Activated CD4-positive, alpha-beta T cell treated with anti-CD3 and anti-CD28 coated beads, Interleukin-2, amount 10 ng/mL, durations not matched to agents 7 days and 5 days (primary cell): ENCODE measurements at places on chromosomes 5 and 9.

GRCh38 chr9:78053627-78054026, 22.0 kb upstream of the GNAQ start:
- no peak for DNase-seq

DNA sequence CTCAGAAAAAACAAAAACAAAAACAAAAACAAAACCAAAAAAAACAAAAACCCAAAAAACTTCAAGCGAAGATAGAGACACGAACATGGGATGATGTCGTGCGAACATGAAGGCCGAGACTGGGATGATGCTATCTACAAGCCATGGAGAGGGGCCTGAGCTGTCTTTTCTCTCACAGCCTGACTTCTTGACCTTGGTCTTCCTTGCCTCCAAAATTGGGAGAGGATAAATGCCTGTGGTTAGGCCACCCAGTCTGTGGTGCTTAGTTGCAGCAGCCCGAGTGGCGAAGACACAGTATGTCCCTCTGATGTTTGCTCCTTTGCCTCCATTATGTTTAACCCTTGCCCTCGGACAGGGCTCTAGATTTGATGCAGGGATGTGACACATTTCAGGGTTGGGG, 130.4 kb upstream of the BASP1 start:
- no peak for DNase-seq

GRCh38 chr5:122354293-122354692, 42.3 kb downstream of the SNCAIP start:
- no peak for DNase-seq

GRCh38 chr5:10452768-10453331, 11.2 kb downstream of the ROPN1L start:
- peak; percentile 50 for DNase-seq

DNA sequence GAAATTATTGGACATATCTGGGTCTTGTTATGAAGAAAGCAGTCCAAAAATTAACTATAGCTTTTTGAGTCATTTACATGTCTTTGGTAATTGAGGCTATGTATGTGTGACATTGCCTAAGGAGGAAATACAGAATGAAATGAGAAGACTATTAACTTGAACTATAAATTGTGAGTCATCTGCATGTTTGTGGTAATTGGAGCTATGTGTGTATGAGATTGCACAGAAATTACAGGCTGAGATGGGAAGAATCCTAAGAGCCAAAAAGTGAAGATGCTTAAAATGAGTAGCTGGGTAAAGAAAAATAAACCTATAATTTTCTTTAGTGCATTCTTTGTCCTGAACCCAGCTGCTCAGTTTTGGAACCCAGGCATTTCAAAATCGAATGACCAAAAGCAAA, 747.6 kb upstream of the EDIL3 start:
- no peak for DNase-seq

DNA sequence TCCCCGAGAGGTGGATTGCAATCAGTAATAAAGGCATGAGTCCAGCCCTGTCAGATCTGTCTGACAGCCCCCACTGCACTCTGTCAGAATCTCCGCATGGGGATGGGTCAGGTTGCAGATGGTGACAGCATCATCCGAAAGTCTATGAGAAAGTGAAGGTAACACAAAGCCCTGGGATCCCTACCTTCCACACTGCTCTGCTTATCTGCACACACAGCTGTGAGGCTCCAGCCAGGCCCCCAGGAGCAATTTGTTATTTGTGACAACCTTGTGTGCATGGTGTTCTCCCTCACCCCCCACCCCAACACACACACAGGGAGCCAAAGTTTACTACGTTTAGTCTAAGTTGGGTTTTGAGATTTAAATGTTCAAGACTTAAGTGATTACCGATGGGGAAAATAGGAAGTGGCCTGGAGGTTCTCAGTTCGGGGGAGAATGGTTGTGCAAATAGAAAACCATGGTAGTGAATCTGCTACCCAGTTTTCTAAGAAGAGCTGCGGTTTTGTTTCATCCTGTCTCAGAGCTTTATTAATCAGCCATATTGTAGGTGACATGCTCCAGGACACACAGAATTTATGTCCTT, 92.7 kb downstream of the SV2C start:
- DNase-seq = peak; percentile 50

GRCh38 chr9:132184124-132184523, 22.3 kb downstream of the NTNG2 start:
- no peak for DNase-seq

DNA sequence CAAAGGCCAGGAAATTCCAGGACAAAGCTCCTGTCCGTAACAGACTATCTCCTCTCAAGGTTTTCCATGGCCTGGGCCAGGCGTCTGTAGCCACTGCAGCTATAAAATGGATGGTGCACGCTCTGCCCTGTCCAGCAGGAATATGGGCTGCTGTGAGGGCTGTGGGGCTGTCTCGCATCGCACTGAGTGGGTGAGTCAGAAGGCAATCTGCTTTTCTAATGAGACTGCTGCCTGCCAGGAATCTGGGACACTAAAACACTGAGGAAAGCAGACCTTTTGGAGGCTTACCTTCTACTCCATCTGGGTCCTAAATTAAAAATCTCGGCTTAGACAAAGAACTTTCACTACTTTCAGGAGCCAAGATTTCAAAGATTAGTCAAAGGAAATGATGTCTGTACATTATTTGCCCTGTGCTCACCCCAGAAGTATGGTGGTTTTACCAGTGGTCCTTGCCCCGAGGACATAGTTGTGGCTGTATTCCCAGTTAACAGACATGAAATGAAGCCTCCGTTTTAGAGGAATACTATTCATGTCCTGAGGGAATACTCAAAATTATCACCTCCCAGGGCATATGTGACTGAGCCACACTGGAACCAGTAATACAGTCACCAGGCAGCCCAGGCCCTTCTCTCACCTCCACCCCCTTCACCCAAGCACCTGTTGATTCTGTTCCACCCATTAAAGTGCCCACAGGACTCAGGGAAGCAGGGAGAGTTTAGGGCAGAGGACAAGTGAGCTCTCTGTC, 56.4 kb downstream of the PFDN1 start:
- DNase-seq = no peak

- DNase-seq = no peak
Measured at GRCh38 chr5:160802592-160802991, 49.4 kb downstream of the ATP10B start.

DNA sequence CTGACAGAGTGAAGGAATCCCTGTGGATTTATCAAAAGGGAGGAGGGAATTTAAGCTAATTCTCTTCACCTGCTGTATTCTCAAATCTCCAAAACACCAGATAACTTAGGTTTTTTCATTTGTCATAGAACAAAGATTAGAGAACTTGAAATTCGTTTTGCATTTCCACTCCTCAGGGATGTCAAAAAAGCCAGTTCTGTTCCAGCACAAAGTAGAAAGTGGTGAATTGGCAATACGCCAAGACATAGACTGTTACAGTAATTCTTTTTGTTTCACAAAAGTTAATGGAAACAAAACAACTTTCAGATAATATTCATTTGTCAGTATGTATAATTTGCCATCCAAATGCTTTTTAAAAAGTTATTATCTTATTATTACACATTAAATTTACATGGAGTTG, 15.0 kb downstream of the S1PR3 start:
- no peak for DNase-seq

DNA sequence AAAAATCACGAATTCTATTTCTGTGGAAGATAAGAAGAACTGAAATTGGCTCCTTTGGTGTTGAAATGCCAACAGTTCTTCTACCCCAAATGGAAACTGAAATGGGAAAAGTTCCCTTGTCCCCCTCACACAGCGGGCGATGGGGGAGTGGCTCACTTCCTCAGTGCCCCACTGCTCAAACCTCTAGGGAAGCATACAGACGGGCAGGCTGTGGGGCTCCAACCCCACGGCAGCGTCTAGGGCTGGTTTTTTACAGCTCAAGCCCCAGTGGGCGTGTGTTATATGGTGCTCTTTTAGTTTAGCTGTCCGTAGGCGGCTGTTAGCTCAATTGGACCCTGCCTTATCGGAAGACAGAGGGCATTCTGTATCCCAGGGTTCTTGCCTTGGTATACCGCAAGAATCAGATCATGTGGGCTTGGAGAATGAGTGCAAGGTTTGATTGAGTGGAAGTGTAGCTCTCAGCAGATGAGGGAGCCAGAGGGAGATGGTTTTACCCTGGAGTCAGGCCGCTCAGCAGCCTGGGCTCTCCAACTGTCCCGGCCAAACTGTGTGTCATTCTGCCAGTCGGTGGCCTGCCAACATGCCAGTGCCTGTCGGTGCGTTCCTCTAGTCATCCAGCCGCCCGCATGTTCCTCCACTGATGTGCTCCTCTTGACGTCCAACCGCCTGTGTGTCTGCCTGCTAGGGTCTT, 166.3 kb upstream of the ZNF608 start:
- no peak for DNase-seq

DNA sequence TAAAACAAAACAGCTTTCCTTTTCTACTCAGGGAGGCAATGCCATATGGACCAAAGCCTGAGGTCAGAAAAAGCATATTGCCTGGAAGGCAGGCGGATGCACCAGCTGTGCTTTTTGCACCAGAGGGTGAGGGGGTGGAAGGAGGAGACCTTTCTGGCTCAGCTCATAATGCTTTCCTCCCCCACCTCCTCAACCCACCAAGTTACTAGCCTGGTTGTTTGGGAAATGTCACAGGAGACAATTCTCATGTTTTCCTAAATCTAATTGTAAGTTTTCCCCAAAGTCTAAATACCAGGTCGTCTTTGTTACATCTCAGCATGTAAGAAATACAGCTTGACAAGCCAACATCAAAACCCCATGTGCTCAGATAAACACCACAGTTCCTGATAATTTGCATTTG, 72.6 kb upstream of the DMRTA1 start:
- DNase-seq = no peak

DNA sequence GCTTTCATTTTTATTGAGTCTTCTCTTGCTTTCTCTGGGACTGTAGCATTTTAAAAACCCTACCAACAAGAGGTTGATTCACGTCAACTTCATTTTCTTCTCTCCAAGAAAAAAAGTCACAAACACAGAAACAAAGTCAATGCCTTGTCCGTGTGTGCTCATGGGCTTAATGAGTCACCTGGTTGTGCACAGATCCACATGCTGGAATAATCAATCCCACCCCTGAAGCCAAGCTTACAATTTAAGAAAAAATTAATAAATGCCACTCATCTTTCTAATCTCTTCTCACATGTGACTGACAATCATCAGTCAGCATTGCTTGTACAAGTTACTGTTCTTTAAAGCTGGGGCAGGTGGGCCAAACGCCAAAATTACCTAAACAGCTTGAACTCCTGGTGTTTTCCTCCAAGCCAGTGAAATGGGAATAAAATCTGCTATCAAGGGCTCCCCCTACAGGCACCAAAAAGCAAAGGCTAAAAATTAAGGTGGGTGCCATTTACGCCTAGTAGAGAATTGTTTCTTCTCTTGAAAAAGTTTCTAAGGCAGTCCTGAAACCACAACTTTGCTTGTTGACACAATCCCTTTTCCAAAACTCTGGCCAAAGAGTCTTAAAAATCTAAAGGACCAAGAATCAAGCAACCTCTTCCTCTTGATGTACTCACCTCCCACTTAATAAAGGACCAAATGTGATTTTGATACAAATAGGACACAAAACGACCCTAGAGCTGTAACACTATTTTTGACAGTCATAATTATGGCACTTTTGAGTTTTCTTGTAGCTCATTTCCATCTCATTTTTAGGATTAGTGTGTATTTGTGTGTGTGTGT, 21.3 kb downstream of the TRMO start:
- peak; percentile 37 for DNase-seq

GRCh38 chr9:110048403-110048975, 159.5 kb downstream of the C9orf152 start:
- DNase-seq = peak; percentile 86

DNA sequence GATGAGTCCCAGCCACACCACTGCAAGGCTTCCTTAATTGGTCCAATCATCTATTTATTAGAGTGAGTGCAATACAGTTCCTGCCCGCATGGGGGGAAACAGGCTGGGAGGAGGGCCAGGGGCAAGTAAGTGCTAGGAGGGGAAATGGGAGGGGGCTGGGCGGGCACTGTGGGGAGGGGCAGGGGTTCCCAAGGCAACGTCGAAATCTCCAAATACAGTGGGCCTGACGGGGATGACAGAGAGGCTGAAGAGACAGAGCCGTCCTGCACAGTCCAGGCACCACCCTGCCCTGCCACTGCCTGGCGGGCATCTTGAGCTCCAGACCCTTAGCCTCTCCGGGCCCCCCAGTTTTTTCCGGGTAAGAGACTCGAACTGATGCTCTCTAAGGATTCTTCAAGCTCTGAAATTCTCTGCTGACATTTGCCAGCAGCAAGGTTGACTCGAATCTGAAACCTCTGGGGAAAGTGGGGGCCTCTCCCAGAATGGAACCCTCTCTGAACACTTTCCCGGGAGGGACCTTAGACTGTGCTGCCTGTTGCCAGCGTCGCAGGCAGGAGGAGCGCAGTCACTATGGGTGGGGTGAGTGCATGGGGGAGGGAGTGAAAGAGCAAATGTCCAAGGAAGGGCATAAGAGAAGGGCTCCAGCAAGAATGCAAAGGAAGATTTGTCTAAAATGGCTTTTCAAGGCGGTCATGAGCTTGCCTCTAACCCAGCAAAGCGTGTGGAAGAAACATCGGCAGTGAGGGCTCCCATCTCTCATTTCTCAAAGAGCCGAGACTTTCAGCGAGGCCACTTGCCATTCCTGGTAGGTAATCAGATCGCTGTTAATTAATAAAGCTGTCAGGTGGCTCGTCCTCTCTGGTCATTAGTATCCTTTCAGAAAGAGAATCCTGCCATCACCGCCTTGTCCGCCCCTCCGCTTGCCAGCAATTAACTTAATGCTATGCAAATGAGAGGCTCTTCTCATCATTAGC, 99.0 kb downstream of the GTF3C4 start:
- peak; percentile 78 for DNase-seq

DNA sequence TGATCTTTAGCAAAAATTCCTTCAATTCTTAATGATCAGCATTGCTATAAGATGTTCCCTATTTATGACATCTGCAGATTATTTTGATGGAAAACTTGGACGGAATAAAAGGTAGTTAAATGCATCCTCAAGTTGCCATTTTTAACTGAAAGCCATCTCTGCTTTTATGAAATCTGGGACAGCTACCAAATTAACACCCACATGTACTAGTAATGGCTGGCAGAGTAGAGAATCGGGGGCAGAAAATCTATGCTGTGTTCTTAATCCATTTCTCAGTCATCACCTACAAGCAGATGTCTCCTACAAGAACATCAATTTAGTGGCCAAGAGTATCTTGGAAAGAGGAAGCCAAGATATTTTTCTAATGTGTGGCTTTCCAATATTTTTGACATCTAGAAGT, 22.1 kb upstream of the C9orf57 start:
- no peak for DNase-seq

GRCh38 chr5:179668391-179668790, 12.4 kb downstream of the CBY3 start:
- DNase-seq = peak; percentile 34

- no peak for DNase-seq
Measured at GRCh38 chr9:120336021-120336752, 243.8 kb downstream of the CDK5RAP2 start.

- DNase-seq = no peak
Measured at GRCh38 chr5:72788866-72789505, 27.5 kb upstream of the TNPO1 start.

DNA sequence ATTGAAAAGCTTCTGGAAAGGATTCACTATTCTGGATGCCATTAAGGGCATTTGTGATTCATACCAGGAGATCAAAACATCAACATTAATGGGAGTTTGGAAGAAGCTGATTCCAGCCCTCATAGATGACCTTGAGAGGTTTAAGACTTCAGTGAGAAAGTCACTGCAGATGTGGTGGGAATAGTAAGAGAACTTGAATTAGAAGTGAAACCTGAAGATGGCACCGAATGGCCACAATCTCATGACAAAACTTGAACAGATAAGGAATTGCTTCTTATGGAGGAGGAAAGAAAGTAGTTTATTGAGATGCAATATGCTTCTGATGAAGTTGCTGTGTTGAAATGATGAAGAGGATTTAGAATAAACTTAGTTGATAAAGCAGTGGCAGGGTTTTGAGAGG, 254.6 kb upstream of the SLC24A2 start:
- DNase-seq = peak; percentile 30
